Diencephalon (tissue), 1 donor: ENCODE measurements at places on chromosomes 7 and 10. TPM values are rescaled to one million over a fixed set of nuclear protein-coding genes. Genes with fewer than 3 reads are reported as not detected.

Gene GIMAP8
- total RNA-seq: 2.8 TPM

Gene ADAMTS14
- total RNA-seq: 0.23 TPM

Gene SFMBT2
- 33.7 TPM for total RNA-seq

Gene TIMM23
- total RNA-seq: 65.7 TPM

Gene OGDHL
- total RNA-seq: 23.1 TPM

Gene LOXL4
- 0.46 TPM for total RNA-seq

Gene AKR1C8
- not detected for total RNA-seq

Gene TMEM178B
- 126 TPM for total RNA-seq

Gene GHRHR
- 2.8 TPM for total RNA-seq

Gene MBL2
- not detected for total RNA-seq

Gene CD36
- 55.6 TPM for total RNA-seq
